KBM-7 (cell line): ENCODE measurements at places on chromosomes 7 and 10.

GRCh38 chr10:75061709-75062505 lies 49.5 kb upstream of the SAMD8 start:
- DNase-seq, result peak; percentile 32

DNA sequence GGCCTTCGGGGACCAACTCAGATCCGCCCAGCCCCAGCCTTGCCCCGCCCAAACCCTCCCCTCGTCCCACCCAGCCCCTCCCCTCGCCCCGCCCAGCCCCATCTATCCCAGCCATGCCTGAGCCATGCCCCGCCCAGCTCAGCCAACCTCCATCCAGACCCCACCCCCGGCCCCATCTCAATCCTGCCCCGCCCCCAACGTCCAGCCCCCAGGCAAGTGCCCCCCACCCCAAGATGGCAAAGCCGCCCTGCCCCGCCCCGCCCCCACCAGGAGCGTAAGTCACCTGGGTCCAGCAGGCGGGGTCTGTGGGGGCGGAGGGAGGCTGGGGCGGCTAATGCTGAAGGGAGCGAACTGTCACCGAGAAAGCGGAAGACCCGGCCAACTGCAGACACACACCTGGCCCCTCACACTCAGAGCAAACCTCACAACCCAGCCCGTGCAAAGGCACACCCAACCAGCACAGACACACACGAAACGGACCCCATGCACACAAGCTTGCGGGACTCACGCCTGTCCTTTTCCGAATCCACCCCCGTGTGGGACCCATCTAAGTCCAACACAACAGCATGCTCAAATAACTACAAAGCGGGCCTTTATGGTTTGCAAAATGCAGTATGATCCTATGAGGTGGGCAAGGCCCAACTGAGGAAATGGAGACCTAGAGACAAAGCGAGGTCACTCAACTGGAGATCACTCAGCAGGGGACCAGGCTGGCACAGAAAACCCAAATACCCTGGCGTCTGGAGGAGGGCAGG lies 11.5 kb upstream of the OGA start:
- no peak for DNase-seq

DNA sequence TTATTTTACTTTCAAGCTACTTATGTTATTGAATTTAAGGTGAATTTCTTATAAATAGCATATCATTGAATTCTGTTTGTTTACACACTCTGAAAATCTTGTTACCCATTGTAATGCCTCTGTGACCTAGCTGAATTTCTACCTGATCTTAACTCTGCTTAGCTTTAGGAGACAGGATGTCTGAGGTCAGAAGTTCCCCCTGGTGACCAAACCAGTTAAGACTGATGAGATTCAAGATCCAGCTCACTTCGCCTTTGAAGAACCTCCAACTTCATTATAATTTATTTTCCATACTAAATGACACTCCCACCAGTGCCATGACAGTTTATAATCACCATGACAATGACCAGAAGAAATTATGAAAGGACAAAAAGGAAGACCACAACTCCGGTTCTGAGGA lies 213.4 kb upstream of the CDC14C start:
- DNase-seq, result no peak

- no peak for DNase-seq
Measured at GRCh38 chr10:94192333-94192732, 170.4 kb downstream of the NOC3L start.

DNA sequence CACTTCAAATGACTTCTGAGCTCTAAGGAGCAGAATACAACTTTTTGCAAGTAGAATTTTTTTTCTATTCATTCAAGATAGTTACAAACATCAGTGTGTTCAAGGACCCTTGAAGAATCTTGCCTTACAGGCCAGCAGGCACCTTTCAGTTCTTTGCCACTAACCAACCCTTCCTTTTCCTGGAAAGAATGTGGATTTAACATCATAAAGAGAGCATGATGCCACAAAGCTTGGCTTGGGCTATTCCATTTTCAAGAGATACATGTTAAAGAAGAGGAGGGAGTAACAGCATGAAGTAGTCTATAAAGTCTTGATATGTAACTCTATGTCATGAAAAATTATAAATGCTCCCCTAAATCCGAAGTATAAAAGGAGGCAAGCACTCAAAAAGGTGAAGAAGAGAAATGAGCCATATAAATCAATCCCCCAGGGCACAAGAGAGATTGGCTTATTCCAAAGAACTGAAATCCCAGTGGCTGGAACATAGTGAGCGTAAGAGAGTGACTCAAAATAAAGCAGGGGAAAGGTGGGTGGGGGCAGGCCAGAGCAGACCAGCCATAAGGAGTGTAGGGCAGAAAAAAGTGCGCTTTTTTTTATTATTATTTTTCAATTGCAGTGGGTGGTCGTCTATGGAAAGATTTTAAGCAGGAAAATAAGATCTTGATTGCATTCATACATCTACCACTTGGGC lies 1025.6 kb upstream of the C7orf33 start:
- no peak for DNase-seq

DNA sequence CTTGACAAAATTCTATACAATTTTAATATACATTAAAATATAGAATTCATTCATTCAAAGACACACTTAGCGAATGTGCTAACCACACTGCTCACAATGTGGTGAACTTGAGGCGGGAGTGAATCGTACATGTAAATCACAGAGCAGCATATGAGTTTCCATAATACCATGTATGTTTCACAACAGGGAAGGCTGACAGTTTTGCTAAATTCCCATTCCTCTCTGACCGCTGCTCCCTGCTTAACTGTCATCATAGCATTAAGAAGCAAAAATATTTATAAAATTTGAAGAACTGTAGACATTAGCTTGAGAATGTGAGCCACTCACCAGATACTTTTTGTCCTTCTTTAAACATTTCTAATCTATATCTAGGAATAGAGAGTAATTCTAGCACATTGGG lies 763.3 kb downstream of the MAGI2 start:
- no peak for DNase-seq

GRCh38 chr10:75694790-75695189 lies 263.4 kb downstream of the LRMDA start:
- DNase-seq, result no peak

DNA sequence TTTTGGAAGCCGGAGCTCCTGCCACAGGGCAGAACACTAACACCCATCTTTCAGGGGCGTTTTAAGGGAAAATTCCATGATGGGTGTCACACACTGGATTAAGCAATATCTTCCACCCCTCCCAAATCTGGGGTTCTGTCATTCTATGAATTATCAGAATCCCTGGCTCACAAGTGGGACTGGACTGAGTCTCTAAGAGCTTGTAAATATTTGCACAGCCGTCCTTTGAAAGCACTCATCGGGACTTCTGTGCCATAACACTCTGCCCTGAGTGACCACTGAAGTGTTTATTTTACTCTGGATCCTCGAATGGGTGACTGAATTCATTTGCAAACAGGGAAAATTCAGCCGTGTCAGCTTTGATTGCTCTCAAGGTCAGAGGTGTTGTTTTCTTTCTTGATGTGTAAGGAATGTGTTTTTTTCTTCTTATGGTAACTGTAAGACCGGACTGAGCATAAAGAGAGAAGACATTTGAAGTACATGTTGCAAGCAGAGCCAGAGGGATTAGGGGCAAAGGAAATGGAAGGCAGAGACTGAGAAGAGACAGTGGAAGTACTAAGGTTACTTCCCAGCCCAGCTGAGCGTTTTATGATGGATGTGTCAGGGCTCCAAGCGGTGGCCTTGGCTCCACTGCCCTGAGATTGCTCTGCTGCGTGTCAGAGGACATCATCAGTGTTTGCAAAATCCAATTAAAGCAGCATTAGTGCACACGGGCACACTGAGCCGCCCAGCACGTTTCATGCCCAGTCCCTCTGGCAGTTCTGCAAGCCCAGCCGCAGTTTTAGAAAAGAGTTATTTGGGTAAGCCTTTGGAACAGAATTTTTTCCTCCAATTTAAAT lies 17.7 kb upstream of the GTPBP4 start:
- DNase-seq, result no peak

GRCh38 chr7:121313793-121314676 lies 14.8 kb upstream of the WNT16 start:
- no peak for DNase-seq

- no peak for DNase-seq
Measured at GRCh38 chr10:116125180-116125579, 147.8 kb downstream of the GFRA1 start.

GRCh38 chr7:37984750-37985390 lies 64.4 kb downstream of the EPDR1 start:
- DNase-seq, result no peak

DNA sequence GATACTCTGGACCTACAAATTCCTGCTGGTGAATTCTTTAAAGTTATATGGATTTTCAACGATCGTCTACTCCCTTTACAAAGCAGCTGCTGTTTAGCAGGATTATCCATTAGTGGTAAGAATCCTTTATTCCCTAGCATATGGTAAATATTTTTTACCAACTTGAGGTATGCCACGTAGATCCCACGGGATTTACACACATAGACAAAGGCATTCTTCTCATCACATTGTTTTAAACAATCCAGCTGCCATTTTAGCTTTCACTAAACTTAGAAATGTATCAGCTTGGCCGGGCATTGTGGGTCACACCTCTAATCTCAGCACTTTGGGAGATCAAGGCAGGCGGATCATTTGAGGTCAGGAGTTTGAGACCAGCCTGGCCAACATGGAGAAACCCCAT lies 148.0 kb upstream of the SH2B2 start:
- DNase-seq, result no peak

DNA sequence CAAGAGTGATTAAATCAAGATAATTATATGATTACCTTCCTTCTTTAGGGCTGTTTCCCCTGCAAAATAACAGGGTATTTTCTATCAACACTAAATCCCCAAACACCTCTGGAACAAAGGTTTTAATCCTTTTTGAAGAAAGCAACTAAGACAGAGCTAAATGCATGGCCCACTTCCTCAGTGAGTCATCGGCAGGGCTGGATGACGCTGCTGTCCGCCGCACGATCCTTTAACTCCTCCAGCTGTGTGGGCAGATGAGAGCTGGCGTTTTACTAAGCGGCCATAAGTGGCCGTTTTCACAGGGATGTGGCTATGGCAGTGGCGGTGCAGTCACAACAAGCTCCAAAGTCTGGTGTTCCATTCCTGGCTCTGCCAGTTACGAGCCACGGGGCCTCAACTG lies 76.0 kb upstream of the C1QL3 start:
- DNase-seq, result peak; percentile 57

DNA sequence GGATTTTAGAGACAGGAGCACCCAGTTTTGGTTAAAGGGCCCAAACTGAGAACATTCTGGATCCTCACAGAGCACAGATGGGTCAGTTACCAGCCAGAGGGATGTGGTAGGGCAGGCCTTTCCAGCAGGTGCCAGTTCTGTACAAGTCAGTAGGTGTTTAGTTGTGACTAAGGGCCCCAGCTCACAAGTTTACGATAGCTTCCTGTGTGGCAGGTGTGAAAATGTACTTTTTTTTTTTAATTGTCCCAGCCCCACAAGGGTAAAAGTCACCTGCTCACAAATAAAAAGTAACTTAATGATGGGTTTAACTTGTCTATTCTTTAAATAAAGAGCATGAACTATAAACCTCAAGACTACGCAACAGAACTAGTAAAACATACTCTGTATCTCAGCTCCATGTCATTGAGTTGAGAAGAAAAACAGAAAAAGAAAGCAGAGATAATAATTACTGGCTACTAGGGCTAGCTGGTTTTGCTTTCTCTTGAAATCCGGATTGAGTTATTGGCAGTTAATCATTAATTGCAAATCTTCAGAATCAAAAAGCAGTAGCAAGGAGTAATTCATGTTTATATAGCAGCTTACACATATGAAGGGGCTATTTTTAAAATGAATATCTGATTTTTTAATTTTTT lies 15.4 kb downstream of the NFE2L3 start:
- DNase-seq, result no peak

GRCh38 chr10:133241501-133242205 lies 4.0 kb downstream of the VENTX start:
- DNase-seq, result no peak

DNA sequence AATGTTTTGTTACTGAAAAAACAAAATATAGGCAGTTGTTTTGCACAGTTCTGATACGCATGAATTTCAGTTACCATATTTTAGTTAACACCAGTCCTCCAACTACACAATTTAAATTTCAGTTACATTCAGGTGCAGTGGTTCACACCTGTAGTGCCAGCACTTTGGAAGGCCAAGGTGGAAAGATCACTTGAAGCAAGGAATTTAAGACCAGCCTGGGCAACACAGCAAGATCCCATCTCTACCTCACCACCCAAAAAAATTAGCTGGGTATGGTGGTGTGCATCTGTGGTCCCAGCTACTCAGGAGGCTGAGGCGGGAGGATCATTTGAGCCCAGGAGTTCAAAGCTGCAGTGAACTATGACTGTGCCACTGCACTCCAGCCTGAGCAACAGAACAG lies 45.3 kb downstream of the ABI1 start:
- no peak for DNase-seq

DNA sequence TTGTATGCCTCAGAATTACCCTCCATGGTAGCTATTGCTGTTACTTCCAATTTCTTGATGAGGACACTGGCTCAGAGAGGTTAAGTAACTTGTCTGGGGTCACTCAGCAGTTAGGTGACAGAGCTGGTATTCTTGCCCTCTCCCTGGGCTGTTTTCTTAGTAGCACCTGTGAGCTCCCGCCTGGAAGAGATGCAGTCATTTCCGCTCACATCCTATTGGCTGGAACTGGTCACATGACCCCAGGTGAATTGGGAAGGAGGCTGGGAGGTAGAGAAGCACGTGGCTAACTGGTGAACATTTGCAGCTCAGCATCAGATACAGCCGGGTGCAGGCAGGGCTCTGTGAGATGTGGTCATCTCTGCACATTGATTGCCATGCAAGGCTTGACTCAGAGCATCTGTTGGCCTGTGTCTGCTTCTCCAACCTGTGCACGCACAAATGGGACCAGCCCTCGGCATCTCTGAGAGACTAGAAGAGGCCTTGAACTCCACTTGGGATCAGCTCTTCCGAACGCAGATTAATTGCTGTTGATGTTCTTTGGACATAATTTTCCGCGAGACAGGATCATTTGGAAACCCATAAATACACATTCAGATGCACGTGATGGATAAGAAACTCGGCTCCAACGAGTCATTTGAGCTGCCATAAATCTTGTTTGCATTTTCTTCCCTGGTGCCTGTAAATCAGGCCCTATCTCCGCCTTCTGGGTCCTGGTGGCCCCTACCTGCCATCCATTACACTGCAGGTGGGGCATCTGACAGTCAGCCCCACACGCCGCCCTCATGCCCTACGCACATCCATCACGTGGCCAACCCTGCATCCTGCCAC lies 42.8 kb downstream of the MYL10 start:
- no peak for DNase-seq

- no peak for DNase-seq
Measured at GRCh38 chr7:132055336-132056120, 499.1 kb upstream of the PODXL start.

GRCh38 chr7:94431176-94431575 lies 36.5 kb downstream of the COL1A2 start:
- no peak for DNase-seq

GRCh38 chr10:38093816-38094157 lies 350 bp upstream of the ZNF37A start:
- no peak for DNase-seq
